ENCODE measurements at places on chromosomes 7 and 10.
A peak's percentile ranks its signal among the peaks of the same experiment; 100 is the strongest.

- no peak for DNase-seq
Observed at GRCh38 chr7:101717628-101718357, 88.7 kb upstream of the MYL10 start.

DNA sequence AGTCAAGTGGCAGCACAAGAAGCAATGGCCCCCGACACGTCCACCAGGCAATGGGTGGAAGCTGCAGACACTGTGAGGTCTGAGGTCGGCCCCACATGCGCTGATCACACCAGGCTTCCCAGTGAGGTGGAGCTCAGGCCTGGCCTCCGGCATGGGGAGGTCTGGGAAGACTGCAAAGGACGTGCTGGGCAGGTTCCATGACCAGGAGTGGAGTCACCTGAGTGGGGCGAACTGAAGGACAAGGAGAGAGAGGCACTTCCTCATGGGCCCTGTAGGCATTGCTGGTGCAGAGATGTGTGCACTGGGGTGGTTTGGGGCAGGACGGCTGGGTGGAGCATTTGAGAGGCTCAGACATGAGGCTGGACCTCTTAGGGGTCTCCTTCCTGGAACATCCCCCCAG, 35.1 kb downstream of the C10orf120 start:
- no peak for DNase-seq

- DNase-seq: peak; percentile 67
Observed at GRCh38 chr7:6317797-6318438, 45.5 kb upstream of the CYTH3 start.

GRCh38 chr7:73774923-73775322, 4.9 kb upstream of the CLDN3 start:
- DNase-seq: no peak

GRCh38 chr7:143906895-143907294, 4.9 kb upstream of the TCAF1 start:
- DNase-seq: no peak

DNA sequence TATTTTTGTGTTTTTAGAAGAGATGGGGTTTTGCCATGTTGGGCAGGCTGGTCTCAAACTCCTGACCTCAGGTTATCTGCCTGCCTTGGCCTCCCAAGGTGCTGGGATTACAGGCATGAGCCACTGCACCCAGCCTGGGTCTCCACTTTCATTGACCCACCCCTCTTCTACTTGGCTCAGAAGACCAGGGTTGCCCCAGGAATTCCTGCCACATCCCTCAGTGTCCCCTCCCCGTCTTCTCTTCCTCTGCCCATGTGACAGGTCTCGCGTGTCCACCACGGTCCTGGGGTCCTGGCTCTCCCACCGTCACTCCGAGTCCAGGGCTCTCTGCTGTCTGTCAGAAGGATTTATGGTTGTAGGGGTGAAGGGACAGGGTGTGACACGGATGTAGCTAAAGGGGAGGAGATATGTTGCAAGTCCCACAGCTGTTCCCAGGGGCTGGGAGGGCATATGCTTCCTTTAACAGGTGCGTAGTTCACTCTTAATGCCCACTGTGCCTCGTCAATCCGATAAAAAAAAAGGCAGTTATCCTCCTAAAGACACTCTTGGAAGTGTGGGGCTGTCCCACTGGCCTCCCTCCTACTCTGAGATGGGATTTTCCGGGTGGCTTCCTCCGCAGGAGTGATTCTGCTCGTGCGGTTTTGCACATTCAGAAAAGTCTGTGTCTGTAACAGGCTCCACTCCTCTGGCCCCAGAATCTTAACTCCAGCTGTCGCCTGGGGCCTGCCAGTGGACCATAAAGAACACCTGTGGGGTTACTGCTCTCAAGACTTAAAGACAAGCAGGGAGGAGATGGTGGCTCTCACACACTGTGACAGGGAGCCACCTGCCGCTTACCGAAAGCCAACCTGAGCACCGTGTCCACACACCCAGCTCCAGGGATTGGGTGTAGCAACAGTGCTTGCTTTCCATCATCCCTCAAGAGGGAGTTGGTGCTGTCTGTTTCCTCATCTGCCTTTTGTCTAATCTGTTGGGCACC, 36.7 kb upstream of the SHH start:
- DNase-seq: no peak

GRCh38 chr10:132102717-132103110, 37.0 kb downstream of the JAKMIP3 start:
- DNase-seq: no peak
